ENCODE measurements at places on chromosomes 2 and 18. TPM values are rescaled to one million over a fixed set of nuclear protein-coding genes. Genes with fewer than 3 reads are reported as not detected.

The SIX3 gene
- total RNA-seq, result not detected

The CARF gene
- 20.9 TPM for total RNA-seq

The CGREF1 gene
- not detected for total RNA-seq

The SFT2D3 gene
- total RNA-seq, result 12.4 TPM

The IL1RL1 gene
- total RNA-seq, result 0.15 TPM

The KLHL30 gene
- total RNA-seq, result not detected

The FER1L5 gene
- total RNA-seq, result not detected

The GLS gene
- total RNA-seq, result 233 TPM

The CLIP4 gene
- 54.2 TPM for total RNA-seq

DNA sequence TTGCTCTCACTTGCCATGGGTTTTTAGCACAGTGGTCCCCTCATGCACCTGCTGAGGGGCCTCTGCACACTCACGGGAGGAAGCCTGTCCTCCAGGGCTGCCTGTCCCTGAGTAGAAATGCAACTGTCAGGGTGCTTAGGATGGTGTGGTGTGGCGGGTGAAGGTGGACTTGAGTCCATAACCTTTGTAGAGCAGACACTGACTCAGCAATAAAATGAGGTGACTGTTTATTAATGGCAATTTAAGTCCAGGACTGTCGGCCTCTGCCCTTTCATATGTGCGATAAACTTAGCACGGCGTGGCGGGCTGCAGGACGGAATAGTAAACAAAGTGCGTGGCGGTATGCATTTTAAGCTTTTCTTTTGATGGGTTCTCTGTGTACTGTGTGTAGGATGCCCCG, 188.2 kb downstream of the LDLRAD4 start:
- no peaks in the 10 kb centered on the region for H3K27me3 ChIP-seq
- H3K27ac ChIP-seq, result no peak overlapping the region
- H3K4me3 ChIP-seq, result no peak overlapping the region
- no peaks in the 10 kb centered on the region for H3K4me1 ChIP-seq
- DNase-seq, result no peak

DNA sequence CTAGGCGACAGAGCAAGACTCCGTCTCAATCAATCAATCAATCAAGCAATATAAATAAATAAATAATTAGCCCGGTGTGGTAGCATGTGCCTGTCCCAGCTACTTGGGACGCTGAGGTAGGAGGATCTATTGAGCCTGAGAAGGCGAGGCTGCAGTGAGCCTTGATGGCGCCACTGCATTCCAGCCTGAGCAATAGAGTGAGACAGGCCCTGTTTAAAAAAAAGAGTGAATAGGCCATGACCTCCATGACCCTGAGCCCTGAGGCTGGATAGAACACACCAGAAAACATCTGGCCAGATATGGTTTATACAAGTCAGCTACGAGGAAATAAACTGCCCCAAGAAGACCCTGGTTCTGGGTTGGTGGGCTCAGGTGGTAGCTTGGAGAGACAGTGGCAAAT, 20.4 kb upstream of the SEMA4C start:
- no peak for DNase-seq
- no peak overlapping the region for H3K4me3 ChIP-seq

DNA sequence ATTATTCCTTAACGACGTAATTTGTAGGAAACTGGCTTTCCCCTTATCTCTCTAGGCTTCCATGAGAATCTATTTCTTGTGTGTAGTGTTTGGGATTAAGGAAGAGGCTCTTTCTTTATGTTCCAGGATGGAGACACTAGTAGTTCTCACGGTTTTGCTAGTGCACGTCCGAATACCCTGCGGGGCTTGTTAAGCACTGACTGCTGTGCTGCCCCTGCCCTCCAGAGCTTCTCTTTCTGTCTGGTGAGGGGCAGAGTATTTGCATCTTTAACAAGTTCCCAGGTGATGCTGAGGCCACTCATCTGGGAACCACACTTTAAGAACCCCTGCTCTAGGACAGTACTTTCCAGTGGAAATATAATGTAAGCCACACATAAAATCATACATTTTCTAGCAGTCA, 76.4 kb downstream of the SPATS2L start:
- no peaks in the 10 kb centered on the region for H3K27me3 ChIP-seq
- no peak overlapping the region for H3K27ac ChIP-seq
- DNase-seq, result no peak
- no peak overlapping the region for H3K4me3 ChIP-seq
- H3K36me3 ChIP-seq, result no peaks in the 10 kb centered on the region

GRCh38 chr2:2226326-2226725, 104.7 kb downstream of the MYT1L start:
- peaks cover 2% of the 10 kb centered on the region for H3K27me3 ChIP-seq
- DNase-seq, result no peak
- H3K4me1 ChIP-seq, result no peaks in the 10 kb centered on the region
- no peak overlapping the region for H3K27ac ChIP-seq
- no peaks in the 10 kb centered on the region for H3K36me3 ChIP-seq
- no peak overlapping the region for H3K4me3 ChIP-seq

DNA sequence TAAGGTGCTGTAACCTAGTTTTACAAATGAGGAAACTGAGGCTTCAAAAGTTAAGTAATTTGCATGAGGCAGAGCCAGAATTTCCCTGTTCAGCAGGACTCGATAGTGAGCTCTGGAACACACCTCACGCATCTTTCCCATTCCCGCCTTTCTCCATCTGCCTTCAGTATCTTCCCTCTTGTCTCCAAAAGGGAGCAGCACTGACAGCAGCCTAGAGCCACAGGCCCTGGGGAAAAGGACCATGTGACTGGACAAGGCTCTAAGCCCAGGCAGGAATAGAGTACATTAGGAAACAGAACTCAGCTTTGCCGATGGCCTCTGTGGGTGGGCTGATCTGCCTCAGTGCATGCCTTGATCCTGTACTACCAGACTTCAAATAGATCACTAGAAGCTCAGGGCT, 21.5 kb downstream of the GPR155 start:
- no peak overlapping the region for H3K4me3 ChIP-seq
- H3K27ac ChIP-seq, result no peak overlapping the region
- no peaks in the 10 kb centered on the region for H3K4me1 ChIP-seq

- H3K27me3 ChIP-seq, result peaks cover 27% of the 10 kb centered on the region
- no peaks in the 10 kb centered on the region for H3K36me3 ChIP-seq
- no peak for DNase-seq
- H3K4me1 ChIP-seq, result peaks cover 5% of the 10 kb centered on the region
- H3K27ac ChIP-seq, result no peak overlapping the region
Measured at GRCh38 chr18:7116792-7117389, 706 bp downstream of the LAMA1 start.

GRCh38 chr2:28348149-28348567, 44.5 kb upstream of the FOSL2 start:
- H3K36me3 ChIP-seq, result no peaks in the 10 kb centered on the region
- H3K4me1 ChIP-seq, result peaks cover 36% of the 10 kb centered on the region
- H3K4me3 ChIP-seq, result no peak overlapping the region
- H3K27ac ChIP-seq, result peak overlapping the region; percentile 77

DNA sequence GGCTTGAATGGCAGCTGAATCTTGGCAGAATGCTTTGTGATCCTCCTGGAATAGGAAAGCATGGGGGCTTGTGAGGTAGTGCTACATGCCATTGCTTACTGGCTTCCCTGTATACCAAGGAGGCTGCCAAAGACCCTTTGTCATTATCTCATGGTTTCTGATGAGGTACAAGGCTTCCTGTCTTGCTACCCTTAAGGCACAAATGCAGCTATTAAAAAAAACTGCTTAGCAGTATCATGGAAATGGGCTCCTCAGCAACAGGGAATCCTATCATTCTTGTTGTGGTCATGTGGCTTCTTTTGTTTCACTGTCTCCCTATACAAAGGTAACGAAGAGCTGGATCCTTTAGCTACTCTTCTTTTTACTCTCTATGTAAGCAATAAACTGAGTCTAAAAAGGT, 6.6 kb upstream of the KANSL1L start:
- H3K4me1 ChIP-seq, result peaks cover 17% of the 10 kb centered on the region
- no peak overlapping the region for H3K27ac ChIP-seq
- H3K4me3 ChIP-seq, result no peak overlapping the region
- no peak for DNase-seq
- H3K27me3 ChIP-seq, result no peaks in the 10 kb centered on the region

DNA sequence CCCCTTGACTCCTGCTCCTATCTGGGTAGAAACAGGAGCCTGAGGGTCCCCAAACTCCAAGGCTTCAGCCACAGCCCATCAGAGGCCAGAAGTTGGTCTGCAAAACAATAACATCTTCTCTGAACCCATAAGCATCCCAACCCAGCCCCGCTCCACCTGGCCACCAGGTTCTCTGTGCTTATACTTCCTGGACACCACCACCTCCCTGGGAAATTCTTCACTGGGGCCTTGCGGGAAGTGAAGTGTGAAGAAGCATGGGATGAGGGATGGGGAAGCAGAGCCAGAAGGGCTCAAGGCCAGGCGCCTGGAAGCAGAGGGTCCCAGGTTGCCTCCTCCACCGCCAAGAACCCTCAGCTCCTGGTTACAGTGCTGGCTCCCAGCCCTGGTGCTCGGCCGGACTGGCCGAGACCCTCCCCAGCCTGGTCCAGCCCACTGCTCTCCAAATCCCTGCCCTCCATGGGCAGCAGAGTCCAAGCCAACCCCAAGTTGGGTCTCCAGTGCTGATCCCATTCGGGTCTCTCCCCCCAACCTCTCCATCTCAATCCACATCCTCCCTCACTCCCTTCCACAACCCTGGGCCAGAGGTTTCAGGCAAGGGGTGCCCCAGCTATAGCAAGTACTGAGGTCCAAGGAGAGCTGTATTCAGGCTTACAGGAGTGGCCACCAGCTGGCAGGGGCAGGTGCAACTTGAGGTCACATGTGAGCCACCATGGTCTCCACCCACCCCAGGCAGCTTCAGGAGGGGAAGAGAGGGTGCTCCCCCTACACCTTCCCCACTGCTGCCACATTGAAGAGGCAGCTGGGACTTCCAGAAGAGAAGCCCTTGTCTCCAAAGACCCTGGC, 60.7 kb downstream of the TNS1 start:
- H3K27me3 ChIP-seq, result no peaks in the 10 kb centered on the region
- no peak overlapping the region for H3K4me3 ChIP-seq
- DNase-seq, result no peak
- no peaks in the 10 kb centered on the region for H3K4me1 ChIP-seq

- DNase-seq, result no peak
- peaks cover 21% of the 10 kb centered on the region for H3K4me1 ChIP-seq
- no peaks in the 10 kb centered on the region for H3K27me3 ChIP-seq
- H3K36me3 ChIP-seq, result peaks cover 36% of the 10 kb centered on the region
Measured at GRCh38 chr2:98726205-98726604, 4.7 kb downstream of the MGAT4A start.

- H3K36me3 ChIP-seq, result no peaks in the 10 kb centered on the region
- H3K4me1 ChIP-seq, result no peaks in the 10 kb centered on the region
- H3K27me3 ChIP-seq, result no peaks in the 10 kb centered on the region
- DNase-seq, result no peak
Measured at GRCh38 chr2:27991146-27991545, 100.6 kb downstream of the BABAM2 start.

DNA sequence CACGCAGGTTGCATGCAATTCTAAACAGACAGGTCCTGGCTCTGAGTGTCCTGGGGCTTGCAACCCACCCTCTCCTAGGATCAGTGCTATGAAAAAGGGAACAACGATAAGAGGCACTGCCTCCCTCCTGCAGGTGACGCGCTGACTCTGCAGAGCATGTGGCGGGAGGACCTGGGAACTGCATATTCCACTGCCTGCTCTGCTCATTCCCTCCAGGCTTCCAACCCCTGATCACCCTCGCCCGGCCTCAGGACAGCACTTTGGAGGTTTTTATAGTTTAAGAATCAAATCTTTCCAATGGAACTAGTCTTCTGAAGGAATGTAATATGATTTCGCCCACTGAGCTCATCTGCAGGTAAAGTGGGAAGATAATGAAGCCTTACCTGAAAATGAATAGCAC, 8.5 kb downstream of the CHST10 start:
- H3K4me1 ChIP-seq, result no peaks in the 10 kb centered on the region
- no peak for DNase-seq
- no peak overlapping the region for H3K4me3 ChIP-seq
- no peak overlapping the region for H3K27ac ChIP-seq
- no peaks in the 10 kb centered on the region for H3K36me3 ChIP-seq

DNA sequence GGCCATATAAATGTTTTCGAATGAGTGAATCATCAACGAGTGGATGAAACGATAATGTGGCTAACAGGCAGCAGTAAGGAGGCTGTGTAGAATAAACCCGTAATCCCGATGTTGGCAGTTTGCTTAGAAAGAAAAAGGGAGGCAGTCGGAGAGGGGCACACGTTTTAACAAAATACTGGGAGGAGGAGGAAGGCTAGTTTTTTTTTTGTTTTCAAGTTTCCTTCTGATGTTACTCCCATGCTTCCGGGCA, 476 bp upstream of the MSH2 start:
- peak overlapping the region; percentile 99 for H3K4me3 ChIP-seq
- H3K27me3 ChIP-seq, result no peaks in the 10 kb centered on the region
- DNase-seq, result no peak
- H3K27ac ChIP-seq, result no peak overlapping the region
- H3K4me1 ChIP-seq, result peaks cover 29% of the 10 kb centered on the region

DNA sequence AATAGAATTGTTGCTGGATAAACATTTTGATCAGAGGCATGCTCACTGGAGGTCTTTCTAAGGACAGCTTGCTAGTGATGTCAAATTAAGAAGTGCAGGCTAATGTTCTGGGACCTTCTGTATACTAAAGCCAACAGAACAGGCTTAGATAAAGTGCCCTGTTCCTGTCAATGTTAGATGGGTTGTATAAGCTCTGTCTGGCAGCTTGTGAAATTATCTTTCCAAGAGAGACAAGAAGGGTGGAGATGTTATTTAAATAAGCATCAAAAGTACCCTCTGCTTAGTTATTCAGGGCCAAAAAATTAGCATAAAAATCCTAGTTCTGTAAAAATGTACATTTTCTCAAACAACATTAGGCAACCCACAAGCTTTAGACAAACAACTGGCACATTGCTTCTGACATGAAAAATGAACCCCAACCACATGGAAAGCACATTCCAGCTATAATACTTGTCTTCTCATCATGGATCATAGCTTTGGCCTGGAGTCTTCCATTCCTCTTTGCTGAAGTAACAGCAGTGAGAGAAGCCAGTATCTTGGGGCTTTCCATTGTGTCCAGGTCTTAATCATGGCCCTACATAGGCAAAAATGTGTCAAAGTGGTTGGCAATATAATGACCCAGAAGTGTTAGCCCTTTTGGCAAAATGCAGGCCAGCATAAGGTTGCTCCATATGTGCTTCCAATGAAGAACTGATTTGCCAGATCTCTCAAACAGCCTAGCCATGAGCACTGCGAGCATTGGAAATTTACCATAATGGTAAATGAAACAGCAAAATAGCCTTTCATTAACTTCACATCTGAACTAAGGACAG, 478.1 kb upstream of the ZNF804A start:
- DNase-seq, result no peak
- no peaks in the 10 kb centered on the region for H3K4me1 ChIP-seq
- no peaks in the 10 kb centered on the region for H3K27me3 ChIP-seq
- H3K27ac ChIP-seq, result no peak overlapping the region
- H3K4me3 ChIP-seq, result no peak overlapping the region

GRCh38 chr18:57026316-57026715, 120.6 kb upstream of the BOD1L2 start:
- DNase-seq, result no peak
- no peaks in the 10 kb centered on the region for H3K4me1 ChIP-seq
- H3K27ac ChIP-seq, result no peak overlapping the region
- H3K36me3 ChIP-seq, result peaks cover 7% of the 10 kb centered on the region
- no peak overlapping the region for H3K4me3 ChIP-seq

- H3K27ac ChIP-seq, result no peak overlapping the region
- H3K27me3 ChIP-seq, result no peaks in the 10 kb centered on the region
- DNase-seq, result no peak
Measured at GRCh38 chr2:124018890-124019289, 6.2 kb upstream of the CNTNAP5 start.

- H3K4me1 ChIP-seq, result no peaks in the 10 kb centered on the region
- H3K4me3 ChIP-seq, result no peak overlapping the region
- no peak overlapping the region for H3K27ac ChIP-seq
- peaks cover 3% of the 10 kb centered on the region for H3K27me3 ChIP-seq
- no peaks in the 10 kb centered on the region for H3K36me3 ChIP-seq
Measured at GRCh38 chr2:15664273-15665066, 72.8 kb downstream of the DDX1 start.
